ENCODE measurements at places on chromosomes 2 and 18.

- DNase-seq = no peak
Observed at GRCh38 chr2:184780384-184780783, 182.1 kb downstream of the ZNF804A start.

GRCh38 chr2:119223521-119224390 is at the start of gene STEAP3:
STEAP3 (plus strand) TSS chr2:119223834; CDS start chr2:119231013, 7,179 bp downstream.
- DNase-seq = no peak

- no peak for DNase-seq
Observed at GRCh38 chr18:74571895-74572680, 25.6 kb upstream of the ZNF407 start.

GRCh38 chr2:173874003-173874893 is 90.9 kb downstream of the SP3 start:
- DNase-seq = no peak

GRCh38 chr18:57866355-57866754 is 63.2 kb upstream of the ATP8B1 start:
- DNase-seq = no peak

DNA sequence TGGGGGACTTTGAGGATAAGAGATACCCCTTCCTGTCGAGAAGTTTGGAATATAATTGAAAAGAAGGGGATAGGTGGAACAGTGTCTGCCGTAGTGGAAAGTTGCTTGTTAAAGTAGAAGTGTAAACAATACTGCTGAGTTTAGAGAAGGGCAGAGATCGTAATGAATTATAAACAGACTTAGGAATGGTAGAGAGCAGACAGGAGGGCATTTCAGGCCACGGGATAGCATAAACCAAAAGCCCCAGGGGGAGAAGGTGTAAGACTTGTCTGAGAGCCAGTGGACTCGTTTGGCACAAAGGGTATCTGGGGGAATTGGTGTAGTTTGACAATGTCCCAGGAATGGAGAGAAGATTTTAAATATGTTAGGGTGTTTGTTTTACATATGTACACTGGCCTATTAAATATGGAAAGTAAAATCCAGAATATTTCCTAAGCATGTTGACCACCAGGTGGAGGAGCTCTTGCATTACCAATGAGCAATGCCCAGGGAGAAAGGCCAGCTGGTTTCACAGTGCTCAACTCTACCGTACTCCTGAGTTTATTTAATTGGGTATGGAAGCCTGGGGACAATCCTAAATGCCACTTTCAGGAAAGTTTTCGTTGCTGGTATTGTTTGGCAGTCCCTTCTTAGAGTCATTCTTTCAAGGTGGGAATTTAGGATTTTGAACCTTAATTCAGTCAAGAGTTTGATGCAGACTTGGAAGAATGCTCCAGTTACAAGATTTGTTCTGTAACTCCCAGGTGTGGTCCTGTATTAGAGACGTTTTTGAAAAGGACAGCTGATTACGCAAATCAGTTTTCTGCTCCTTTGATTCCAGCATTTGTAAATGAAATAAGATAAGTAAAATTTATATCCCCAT is 7.5 kb downstream of the COPS8 start:
- no peak for DNase-seq
